ENCODE measurements at places on chromosomes 6 and 20. TPM values are rescaled to one million over a fixed set of nuclear protein-coding genes. Genes with fewer than 3 reads are reported as not detected.

Gene MATN4
- total RNA-seq, result 0.11 TPM

DNA sequence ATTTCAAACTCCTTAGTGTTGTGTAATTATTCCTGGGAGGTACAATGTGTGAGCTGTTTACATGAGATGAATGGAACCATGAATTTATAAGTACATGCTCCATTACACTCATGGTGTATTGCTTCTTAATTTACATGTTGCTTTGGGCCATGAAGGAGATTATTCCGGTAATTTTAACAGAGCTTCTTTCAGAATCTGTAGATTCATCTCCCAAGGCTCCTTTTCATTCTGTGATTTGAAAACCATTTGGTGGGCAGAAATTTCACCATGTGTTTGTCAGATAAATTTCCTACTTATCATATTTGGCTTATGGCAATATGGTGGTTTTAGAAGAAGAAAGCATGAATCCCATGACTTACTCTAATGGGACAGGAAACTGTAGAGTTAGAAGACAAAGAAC, 421.6 kb upstream of the EYS start:
- no peak for DNase-seq

DNA sequence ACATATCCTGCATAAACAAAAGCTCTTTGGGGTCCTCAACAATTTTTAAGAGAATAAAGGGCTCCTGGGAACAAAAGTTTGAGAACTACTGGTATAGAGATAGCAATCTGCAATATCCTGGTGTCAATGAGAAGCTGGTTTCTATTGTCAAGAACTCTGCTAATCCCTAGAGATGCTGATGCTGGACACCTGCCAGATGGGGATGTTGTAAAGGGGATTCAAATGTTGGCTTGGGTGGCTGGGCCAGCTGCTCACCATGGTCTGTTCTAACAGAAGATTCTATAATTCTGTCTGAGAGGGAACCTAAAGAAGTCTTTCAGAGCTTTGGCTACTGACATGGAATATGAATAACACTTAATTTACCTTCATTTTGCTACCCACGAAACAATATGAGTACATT, 137.8 kb downstream of the BTBD9 start:
- no peak for DNase-seq

Gene SRSF12
- total RNA-seq, result 0.53 TPM

DNA sequence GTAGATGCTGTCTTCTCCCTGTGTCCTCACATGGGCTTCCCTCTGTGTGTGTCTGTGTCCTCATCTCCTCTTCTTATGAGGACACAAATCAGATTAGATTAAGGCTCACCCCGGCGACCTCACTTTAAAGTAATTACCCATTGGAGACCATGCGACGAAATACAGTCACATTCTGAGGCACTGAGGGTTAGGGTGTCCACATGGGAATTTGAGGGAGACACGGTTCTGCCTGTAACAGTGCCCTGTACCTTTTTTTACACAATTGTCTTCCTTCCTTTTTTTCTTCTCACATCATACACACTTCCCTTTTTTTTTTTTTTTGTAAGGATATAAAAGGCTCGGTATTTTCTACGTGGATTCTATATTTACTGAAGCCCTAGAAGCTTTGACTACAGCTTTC, 48.9 kb downstream of the DEK start:
- DNase-seq, result no peak

DNA sequence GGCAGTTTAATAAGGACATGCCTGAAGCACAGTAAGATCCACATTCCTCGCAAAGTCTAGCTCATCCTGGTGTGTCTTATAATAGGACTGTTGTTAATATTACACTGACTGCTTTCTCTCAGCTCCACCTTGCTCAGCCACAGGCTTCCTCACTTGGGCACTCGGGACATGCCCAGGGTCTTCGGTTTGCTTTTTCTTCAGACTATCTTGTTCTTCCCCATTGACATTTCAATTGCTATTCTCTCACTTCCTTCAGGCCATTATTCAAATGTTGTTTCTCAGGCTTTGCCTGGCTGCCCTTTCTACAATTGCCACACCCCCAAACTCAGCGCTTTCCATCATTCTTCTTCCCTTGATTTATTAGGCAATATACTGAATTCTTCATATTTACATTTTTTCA, 274.8 kb upstream of the RGS17 start:
- no peak for DNase-seq

- peak; percentile 79 for DNase-seq
These were observed 1.8 kb upstream of the KCNQ5 start for GRCh38 chr6:72619883-72620696.

DNA sequence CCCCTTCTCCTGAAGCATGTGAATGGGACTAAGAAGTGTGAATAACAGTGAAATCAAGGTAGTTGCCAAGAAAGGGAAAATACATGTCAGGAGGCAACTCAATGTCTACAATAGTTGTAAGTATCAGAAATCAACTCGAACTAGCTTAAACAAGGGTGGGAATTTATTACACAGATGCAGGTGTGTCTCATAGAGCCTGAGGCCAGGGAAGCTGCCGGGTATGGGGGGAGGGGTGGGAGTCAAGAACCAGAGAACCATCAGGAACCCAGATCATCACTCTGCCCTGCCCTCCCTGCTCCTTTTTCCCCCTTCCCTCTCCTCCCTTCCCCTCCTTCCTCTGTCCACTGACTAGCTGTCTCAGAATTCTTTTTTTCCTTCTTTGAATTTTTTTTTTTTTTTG, 34.9 kb upstream of the BMP6 start:
- DNase-seq, result no peak

- DNase-seq, result no peak
These were observed 82.2 kb downstream of the GPR63 start for GRCh38 chr6:96755096-96755495.

Gene FAM217A
- not detected for total RNA-seq

DNA sequence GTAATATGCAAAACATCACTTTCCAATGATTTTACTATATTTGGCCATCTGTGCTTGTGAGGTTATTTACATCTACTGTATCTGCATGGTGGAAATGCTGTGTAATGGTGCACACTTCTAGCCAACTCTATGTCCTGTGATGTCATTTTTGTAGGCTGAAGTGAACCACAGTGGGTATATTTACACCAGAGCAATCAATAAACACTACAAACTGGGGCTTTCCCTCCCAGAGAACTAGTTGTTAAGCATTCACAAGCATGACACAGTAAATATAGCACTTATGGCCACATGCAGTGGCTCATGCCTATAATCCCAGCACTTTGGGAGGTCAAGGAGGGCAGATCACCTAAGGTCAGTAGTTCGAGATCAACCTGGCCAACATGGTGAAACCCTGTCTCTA, 4.9 kb downstream of the SLC22A2 start:
- DNase-seq, result no peak

DNA sequence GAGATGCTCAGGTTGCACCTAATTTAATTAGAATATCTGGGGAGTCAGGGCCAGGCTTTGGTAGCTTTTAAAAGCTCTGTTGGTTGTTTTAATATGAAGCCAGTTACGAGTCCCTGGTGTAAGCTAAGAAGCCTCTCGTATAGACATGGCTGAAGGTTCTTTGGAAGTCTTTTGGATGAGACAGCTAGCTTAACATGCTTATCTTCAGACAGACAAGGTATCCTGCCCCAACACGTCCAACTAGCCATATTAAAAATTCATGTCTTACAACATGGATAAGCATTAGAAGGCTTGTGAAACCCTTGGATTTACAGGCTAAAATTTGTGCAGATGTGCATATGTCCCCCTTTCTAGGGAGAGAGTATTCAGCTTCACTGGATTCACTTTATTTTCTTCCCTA, 105.7 kb upstream of the KCNK16 start:
- DNase-seq, result no peak

- DNase-seq, result no peak
These were observed 176.4 kb upstream of the BMP2 start for GRCh38 chr20:6590891-6591637.

DNA sequence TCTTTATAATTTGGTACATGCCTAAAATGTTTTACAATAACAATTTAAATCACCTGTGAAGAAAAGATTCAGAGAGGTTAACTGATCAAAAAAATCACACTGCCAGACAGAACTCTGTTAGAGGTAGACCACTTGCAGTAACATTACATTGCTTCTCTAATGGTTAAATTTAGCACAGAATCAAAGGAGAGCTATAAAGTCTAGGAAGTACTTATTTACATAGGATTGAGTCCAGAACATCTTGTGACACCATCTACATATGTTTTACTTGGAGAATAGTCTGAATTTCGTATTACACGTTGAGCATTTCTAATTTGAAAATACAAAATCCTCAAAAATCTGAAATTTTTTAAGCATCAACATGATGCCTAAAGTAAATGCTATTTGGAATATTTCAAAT, 17.2 kb upstream of the TBC1D20 start:
- no peak for DNase-seq

Gene LY6G6F
- not detected for total RNA-seq

DNA sequence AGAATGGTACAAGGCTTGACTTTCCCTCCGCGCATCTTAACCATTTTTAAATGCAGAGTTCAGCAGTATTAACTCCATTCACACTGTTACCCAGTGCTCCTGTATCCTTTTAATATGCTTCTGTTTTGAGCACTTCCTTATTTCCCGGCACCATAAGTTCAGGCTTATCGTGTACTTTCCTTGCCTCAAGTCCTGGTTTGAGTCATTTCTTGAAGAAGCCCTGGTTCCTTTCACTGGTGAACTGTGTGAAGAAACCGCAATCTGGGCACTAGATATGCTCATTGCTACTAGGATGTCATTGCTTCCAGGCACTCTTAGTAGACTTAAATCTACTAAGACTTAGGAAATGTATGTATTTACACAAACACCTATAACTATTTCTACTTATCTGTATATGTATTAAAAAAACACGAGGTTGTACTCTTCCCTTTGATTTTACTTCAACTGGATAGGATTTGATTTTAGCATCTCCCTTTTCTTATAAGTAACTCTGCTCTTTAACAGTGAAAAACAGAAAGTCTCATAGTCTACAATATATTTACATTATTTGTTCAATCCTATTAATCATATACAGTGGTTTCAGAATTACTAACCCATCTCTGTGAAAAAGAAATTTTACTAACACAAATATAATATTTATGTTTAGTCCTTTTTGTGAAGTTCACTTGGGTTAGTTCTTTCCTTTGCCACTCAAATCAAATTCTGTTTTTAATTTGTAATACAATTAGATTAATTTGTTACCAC, 135.5 kb downstream of the CDKAL1 start:
- no peak for DNase-seq

Gene L3MBTL1
- 9.1 TPM for total RNA-seq

Gene DHX35
- 12.1 TPM for total RNA-seq

DNA sequence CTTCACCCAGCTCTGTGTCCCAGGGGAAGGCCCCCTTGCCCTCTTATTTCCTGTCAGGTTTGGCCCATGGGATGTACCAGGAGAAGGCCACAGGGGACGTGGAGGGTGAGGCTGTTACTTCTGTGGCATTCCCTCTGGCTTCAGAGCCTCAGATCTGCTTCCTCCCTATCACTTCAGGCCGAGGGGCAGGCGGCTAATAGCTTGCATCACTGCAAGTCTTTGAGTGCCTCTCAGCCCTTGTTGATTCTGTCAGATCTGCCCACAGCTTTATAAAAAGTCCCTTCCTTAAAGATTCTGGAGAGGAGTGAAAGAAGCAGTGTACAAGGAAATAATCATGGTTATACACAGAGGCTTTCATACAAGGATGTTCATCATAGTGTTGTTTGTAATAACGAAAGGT, 86.9 kb downstream of the LRFN2 start:
- no peak for DNase-seq

- peak; percentile 85 for DNase-seq
These were observed at the start of gene CDK5RAP1 for GRCh38 chr20:33401184-33401920. CDK5RAP1 (minus strand) TSS chr20:33401519; CDS start chr20:33397064, 4,455 bp downstream.

DNA sequence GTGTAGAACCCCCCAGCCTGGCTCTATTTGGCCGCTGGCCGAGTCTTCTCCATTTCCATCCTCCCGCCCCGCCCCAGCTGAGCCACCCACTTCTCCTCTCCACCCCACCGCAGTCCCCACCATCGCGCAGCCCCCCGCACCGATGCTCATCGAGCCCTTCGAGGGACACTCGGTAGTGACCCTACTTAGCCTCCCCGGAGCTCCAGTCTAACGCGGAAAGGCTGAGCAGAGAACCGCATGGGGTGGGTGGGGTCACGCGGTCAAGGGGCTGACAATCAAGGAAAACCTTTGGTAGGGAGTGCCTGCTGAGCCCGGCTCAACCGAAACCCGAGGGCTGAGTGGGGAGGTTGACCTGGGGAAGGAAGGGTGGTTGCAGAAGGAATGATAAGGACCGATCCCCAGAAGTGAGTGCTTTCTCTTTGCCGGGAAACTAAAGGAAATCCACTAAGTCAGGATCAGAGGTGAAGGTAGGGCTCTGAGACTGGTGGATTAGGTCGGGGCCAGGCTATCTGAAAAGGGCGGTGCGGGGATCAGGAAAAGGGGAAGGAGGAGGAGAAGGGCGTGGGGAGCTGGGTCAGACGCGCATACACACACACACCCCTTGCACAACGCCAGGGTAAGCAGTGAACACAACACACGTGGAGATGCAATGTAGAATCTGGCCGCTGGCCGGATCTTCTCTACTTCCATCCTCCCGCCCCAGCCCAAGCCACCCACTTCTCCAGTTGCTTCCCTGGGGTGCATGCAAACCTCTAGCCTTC, 49.8 kb downstream of the CPXM1 start:
- DNase-seq, result no peak

- no peak for DNase-seq
These were observed 76.7 kb upstream of the SLC22A16 start for GRCh38 chr6:110552901-110553641.

DNA sequence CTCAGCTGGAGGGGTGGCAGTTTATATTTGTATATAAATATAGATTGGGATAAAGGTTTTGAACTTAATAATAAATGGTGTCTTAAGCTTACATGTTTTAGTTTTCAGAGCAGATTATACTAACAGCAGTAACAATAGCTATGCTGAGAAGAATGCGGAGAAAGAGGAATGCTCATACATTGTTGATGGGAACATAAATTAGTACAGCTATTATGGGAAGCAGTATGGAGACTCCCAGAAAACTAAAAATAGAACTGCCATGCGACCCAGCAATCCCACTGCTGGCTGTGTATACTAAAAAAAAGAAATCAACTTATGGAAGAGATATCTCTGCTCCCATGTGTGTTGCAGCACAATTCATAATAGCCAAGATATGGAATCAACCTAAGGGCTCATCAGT, 127.9 kb downstream of the BCKDHB start:
- DNase-seq, result no peak

DNA sequence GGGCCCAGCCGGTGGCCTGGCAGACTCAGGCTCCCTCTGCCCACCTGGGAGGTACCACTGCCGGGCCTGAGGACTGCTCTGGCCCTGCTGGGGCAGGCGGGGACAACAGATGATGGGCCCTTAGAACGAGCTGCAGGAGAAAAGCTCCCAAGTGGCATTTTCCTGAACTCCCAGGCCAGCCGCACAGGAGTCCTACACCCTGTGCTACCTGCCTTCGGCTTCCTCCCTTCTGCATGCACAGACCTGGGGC, 41.3 kb downstream of the DSTN start:
- DNase-seq, result no peak

GRCh38 chr20:52105442-52106422, 85.8 kb downstream of the ZFP64 start:
- no peak for DNase-seq
